Stimulated activated naive B cell treated with anti-CD40 and anti-IgM and Interleukin-4, amounts not matched to agents 10 μg/mL and 1 μg/mL and 100 μg/mL, for 72 hours (primary cell): ENCODE measurements at places on chromosomes 7 and 10.

GRCh38 chr10:14243221-14243620, 87.5 kb downstream of the FRMD4A start:
- no peak for DNase-seq

- DNase-seq = no peak
These were observed 1.7 kb upstream of the TMEM248 start for GRCh38 chr7:66919304-66919703.

- DNase-seq = no peak
These were observed 98.7 kb downstream of the TCERG1L start for GRCh38 chr10:131212763-131213325.

- no peak for DNase-seq
These were observed 29.7 kb downstream of the TMEM270 start for GRCh38 chr7:73890555-73891147.

DNA sequence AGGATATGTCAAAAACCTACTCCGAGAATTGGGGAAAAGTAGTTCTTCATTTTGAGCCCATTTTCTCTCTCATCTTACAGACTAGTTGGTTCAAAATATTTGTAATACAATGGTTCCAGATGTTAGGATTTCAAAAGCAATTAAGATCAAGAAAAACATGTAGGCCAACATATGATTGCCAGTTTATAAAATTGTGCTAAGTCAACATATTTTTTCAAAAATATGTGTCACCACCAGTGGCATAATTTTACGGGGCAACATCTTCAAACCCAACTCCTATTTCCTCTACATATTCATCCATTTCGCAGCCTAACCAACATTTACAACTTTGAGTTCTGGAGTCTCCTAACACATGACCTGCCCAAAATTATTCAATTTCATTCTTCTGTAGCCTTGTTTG, 514.5 kb upstream of the TPK1 start:
- no peak for DNase-seq

DNA sequence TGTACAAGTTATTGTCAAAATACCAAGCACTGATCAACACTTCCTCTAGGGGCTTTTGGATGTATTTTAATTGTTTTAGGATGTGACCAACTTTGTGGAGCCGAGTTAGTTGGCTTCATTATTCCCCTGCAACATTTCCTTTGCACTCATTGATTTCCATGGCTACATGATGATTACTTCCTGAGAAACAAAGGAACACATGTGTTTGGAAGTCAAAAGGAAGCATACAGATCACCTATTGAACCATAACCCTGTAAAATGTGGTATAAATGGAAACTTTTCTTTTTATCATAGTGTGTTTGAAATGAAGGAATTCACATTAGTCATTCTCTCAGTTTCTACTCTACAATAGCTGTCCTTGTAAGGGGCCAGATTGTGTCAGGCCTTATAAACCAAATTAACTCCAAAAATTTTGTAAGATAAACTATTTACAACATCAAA, 32.2 kb upstream of the EXOC6 start:
- DNase-seq = no peak

- DNase-seq = no peak
These were observed 76.4 kb upstream of the NRP1 start for GRCh38 chr10:33410860-33411234.

DNA sequence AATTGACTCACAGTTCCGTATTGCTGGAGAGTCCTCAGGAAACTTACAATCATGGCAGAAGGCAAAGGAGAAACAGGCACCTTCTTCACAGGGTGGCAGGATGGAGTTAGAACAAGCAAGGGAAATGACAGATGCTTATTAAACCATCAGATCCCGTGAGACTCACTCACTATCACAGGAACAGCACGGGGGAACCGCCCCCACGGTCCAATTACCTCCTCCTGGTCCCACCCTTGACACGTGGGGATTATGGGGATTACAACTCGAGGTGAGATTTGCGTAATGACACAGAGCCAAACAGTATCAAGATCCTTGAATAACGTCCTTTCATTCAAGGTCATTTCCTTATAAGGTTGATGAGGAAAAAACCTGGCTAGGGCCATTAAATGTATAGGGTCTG, 176.6 kb downstream of the TPK1 start:
- no peak for DNase-seq

DNA sequence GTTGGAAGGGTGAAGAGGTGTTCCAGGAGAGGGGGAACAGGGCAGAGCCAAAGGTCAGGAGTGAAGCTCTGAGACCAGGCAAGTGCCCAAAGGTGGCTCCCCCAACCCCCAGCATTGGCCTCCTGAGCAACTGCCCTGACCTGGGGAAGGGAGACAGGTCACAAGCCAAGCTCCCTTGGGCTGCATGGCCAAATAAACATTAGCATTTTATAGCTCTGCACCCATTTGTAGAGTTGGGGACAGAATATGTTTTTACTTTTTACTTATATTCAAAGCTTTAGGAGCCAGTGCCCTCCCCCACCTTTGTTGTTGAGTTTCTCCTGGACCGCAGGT, 4.0 kb downstream of the UNC5B start:
- no peak for DNase-seq

GRCh38 chr10:131788386-131788785, 112.4 kb upstream of the PPP2R2D start:
- DNase-seq = no peak

DNA sequence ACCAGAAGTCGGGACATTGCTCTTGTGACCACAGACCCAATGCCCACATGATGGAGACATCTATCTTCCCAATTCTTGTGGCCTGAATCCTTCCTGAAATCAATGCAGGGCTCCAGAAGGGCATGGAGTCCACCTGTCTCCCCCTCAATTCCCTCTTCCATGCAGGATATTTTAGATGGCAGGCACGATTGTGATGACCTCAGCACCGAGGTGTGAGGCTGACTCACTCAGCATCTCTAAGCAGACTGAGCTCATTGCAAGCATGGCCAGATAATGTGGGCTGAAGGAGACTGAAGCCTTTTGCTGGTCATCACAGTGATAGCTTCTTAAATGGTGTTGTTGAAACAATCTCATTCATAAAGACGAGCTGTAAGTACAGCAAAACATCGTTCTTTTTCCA, 374.9 kb upstream of the PODXL start:
- no peak for DNase-seq

DNA sequence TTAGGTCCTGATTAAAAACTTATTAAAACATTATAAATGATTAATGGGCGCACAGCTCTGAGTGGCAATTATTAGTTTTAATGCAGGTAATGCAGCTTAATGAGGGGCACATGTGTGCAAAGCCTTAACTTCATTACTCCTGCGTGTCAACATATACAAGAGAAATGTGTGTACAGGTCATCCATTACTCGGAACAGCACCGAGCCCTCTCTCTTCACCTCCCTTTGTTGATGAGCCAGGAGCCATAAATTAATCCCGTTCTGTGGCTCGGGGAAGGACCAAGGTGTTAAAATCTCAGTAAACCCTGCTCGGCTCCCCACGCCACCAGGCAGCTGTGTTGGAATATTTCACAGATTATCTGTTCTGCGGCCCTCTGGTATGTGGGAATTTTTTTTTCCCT, 77.8 kb downstream of the EBF3 start:
- DNase-seq = no peak

GRCh38 chr10:132511121-132512051, 26.2 kb upstream of the INPP5A start:
- no peak for DNase-seq

DNA sequence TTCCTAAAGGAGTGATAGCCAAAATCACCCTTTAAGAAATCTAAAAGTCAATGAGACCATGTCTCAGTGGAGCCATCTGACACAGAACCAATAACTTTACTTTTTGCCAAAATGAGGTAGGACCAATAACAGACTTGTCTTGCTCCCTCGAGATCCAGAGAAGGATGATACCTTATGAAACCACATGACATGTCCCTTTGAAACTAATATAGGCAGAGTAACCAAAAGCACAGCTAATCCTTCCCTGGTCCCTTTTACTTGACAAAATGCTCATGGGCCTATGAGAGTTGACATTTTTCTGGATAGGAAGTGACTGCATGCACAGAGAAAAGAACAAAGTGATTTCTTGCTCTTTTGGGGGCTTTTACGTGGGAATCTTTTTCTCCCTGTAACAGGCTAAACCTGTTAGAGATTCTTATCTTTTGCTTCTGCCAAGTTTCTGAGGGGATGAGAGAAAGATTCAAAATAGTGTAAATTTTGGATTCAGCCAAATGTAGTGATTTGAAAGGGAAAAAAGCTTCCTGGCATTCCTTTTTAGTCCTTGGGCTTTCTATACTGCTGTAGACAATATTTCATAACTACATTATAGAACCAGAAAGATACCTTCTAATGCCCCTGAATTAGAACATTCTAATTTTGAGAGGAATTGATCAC, 87.6 kb downstream of the ARMH3 start:
- DNase-seq = no peak

GRCh38 chr10:28754930-28755718, 77.8 kb downstream of the BAMBI start:
- no peak for DNase-seq

- DNase-seq = no peak
These were observed 6.0 kb downstream of the PRXL2A start for GRCh38 chr10:80414142-80414895.

GRCh38 chr7:47181746-47182361, 400.1 kb downstream of the TNS3 start:
- DNase-seq = no peak

DNA sequence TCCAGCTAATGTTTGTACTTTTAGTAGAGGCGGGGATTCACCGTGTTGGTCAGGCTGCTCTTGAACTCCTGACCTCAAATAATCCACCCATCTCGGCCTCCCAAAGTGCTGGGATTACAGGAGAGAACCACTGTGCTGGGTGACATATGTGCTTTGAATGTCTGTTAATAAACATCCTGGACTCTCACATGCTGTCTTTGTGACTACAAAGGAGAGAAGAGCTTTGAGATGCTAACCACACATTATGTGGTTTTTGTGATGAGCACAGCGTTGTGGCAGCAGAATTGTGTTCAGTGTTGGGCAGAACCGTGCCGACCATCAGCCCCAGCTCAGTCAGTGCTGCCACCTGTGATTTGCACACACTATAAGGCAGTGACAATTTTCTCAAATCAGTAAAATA, 500.1 kb upstream of the KLF6 start:
- DNase-seq = no peak

- no peak for DNase-seq
These were observed 12.3 kb upstream of the CUL1 start for GRCh38 chr7:148686312-148686937.

GRCh38 chr10:178723-179122, 43.5 kb downstream of the ZMYND11 start:
- no peak for DNase-seq

DNA sequence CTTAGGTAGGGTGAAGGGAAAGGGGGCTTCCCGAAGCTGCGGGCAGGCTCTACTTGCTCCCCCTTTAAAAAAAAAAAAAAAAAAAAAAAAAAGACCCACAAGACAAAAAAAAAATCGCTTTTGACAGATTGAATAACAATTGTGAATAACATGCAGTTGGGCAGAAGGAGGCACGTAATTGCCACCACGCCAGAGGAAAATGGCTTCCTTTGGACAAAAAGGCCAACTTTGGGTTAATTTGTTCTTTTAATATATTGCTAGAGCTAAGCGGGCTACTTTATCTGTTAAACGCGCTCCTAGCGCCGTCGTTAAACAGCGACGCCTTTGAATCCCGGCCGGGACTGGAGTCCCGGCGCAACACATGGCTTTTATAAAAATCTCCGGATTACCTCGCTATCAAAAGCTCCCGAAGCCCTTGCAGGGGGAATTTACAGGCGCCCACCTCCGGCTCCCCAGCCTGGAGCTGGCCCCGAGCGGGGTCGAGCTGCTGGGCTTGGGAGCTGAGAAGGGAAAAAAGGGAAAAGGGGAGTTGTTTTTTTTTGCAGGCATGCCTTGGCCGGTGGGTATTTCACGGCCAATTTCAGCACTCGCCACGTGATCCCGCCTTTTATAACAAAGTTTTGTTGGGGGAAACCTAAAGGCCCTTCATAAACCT, 1.2 kb downstream of the HOXA11 start:
- no peak for DNase-seq

DNA sequence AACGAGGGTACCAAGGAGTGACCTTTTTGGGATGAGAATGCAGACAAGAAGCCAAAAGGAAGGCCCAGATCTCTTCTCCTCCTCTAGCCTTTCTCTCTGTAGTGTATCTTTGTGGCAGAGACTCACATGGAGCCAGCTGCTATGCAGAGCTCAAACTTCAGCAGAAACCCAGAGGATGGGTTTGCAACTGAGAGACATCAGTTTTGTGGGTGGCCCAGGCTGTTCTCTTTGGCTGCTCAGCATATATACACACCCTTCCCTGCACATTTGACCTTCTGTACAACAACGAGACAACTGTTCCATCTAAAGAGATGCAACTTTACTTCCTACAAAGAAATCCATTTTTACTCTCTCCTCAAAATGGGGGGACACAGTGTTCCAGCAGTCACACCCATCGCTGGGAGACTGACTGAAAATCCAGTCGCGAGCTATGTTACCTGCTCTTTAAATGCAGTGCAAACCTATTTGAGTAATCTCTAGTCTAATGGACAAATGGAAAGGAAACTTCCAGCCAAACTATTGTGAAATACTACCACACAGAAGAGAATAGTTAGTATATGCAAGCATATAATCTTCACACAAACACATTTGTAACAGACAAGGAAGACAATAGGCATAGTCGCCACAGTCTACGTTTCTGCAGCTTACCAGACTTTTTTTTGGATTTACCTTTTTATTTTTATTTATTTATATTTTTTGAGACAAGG, 51.2 kb downstream of the GTF2I start:
- DNase-seq = no peak

GRCh38 chr10:48363617-48364355, 57.3 kb downstream of the MAPK8 start:
- peak; percentile 4 for DNase-seq

DNA sequence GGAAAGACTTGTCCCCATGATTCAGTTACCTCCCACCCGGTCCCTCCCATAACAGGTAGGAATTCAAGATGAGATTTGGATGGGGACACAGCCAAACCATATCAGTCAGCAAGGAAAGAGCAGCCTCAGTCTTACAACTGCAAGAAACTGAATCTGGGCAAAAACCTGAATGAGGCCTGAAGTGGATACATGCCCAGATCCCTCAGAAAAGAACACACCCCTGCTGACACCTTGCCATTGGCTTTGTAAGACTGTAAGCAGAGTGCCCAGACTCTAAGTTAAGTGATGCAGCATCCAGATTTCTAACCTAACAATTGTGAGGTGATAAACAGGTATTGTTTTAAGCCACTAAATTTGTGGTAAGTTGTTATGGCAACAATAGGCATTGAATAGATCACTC, 670.8 kb downstream of the SORCS1 start:
- no peak for DNase-seq

- no peak for DNase-seq
These were observed 114.0 kb upstream of the HGF start for GRCh38 chr7:81883801-81884393.
